ENCODE measurements at places on chromosomes 2 and 18.

- no peak overlapping the region for H3K4me3 ChIP-seq
- DNase-seq, result no peak
- H3K27me3 ChIP-seq, result no peaks in the 10 kb centered on the region
- H3K27ac ChIP-seq, result no peak overlapping the region
Observed at GRCh38 chr2:147214914-147215313, 629.9 kb upstream of the ACVR2A start.

GRCh38 chr2:101047075-101047766 is 45.1 kb downstream of the RPL31 start:
- H3K27ac ChIP-seq, result no peak overlapping the region
- H3K4me1 ChIP-seq, result peaks cover 22% of the 10 kb centered on the region
- H3K36me3 ChIP-seq, result no peaks in the 10 kb centered on the region

DNA sequence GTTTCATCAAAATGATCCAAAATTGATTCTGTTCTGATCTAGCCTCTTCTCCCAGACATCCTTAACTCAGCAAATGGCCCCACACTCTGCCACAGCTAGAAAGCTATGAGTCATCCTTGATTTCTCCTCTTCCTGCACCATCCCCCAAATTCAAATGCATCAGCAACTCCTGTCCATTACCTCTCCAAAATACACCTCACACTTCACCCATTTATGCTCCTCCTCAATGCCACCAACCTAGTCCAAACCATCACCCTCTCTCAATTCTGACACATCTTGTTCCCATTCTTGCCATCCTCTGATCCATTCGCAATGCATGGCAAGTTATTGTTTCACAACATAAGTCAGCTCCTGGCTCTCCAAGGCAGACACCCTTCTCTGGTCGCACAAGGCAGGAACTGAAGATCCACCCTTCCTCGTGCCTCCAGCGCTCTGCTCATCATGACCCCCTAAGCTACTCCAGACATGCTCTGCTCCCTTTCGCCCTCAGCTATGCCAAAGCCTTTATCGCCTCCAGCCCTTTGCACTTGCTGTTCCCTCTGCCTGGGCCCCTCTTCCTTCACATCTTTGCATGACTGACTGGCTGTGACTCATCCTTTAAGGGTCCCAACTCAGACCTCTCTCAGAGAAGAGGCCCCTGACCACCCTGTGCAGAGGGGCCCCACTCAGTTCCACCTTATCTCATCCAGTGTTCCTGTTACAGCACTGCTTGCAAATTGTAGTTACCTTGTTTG is 83.6 kb downstream of the MREG start:
- no peaks in the 10 kb centered on the region for H3K27me3 ChIP-seq
- H3K36me3 ChIP-seq, result no peaks in the 10 kb centered on the region
- H3K27ac ChIP-seq, result no peak overlapping the region
- no peak for DNase-seq
- H3K4me1 ChIP-seq, result no peaks in the 10 kb centered on the region

DNA sequence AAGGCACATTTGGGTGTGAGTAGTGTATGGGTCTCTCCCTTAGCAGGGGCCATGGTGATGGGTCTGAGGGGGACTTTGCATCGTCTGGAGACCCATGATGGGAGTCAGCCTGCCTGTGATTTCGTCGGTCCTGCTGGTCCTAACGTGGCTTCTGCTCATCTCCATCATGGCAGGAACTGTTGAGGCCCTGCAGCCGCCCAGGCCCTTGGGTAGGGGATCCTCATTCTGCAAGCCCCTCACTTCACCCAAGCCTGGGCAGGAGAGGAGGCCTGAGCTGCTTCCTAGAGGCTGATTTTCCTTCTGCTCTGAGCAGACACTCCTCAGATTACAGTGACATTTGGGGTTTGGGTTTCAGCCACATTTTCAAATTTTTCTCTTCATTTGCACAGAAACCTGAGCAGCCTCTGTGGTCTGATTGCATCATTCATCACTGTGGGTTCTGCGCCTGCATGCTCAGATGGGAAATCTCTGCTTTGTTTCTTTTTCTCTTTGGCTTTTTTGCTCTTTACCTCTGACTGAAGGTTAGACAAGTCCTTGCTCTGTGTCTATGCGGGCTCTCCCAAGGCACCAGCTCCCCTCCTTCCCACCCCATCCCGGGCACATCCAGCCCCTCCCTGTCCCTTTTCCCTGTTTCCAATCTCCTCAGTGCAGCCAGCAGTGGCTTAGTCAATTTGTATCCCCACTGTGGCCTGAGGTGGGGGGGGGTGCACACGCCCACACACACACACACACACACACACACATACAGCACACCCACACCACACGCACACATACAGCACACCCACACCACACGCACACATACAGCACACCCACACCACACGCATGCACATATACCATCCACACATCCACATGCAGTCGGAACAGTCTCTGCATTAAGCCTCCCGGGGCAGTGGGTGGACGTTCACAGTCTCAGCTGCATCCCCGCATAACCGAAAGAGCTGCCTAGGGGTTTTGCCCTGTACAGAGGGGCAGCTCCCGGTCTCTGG is 305.4 kb upstream of the HS6ST1 start:
- H3K4me1 ChIP-seq, result no peaks in the 10 kb centered on the region
- DNase-seq, result no peak

DNA sequence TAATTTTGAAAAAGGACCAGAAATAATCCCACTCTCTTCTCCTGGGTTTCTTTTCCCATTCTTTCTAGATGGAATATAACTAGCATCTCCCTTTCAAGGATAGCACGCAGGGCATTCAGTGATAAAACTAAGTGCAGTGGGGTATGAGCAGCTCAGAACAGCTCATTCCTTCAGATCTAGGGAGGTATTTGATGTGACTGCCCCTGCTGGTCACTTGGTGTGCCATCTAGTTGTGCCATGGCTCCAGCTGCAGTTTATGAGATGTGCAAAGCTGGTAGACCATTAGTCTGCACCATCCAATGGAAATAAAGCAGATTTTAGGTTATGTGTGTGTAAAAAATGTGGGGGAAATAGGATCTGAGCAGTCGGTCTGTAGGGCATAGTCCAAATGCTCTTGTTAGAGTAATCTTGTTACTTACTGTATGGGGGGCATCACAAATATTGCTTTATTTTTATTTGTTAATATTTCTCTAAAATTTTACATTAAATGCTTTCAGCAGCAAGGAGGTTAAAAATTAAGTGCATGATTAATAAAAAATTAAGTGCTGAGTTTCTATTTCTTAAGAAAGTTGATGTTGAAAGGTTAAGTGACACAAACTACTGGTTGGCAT is 38.9 kb downstream of the CTAGE1 start:
- H3K4me3 ChIP-seq, result no peak overlapping the region
- H3K36me3 ChIP-seq, result no peaks in the 10 kb centered on the region
- no peaks in the 10 kb centered on the region for H3K27me3 ChIP-seq
- DNase-seq, result no peak

DNA sequence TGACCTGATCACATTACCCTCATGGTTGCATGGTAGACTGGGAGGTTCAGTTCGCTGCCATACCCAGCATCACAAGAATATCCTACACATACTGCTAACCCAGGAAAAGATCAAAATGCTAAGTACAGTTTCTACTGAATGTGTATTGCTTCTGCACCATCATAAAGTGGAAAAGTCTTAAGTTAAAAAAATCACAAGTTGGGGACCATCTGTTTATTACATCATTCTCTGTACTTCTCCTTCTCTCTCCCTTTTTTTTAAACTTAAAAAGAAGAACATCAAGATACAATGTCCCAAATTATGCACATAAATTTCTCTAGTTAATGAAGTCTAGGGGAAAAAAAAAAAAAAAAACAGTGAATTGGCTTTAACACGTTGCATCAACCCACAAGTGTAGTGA is 43.3 kb downstream of the NBAS start:
- peaks cover 26% of the 10 kb centered on the region for H3K36me3 ChIP-seq
- no peak for DNase-seq
- H3K4me1 ChIP-seq, result no peaks in the 10 kb centered on the region

- no peak overlapping the region for H3K4me3 ChIP-seq
- H3K27me3 ChIP-seq, result no peaks in the 10 kb centered on the region
- no peak for DNase-seq
- H3K27ac ChIP-seq, result no peak overlapping the region
- H3K36me3 ChIP-seq, result no peaks in the 10 kb centered on the region
Observed at GRCh38 chr18:63189041-63189440, 130.5 kb downstream of the BCL2 start.

DNA sequence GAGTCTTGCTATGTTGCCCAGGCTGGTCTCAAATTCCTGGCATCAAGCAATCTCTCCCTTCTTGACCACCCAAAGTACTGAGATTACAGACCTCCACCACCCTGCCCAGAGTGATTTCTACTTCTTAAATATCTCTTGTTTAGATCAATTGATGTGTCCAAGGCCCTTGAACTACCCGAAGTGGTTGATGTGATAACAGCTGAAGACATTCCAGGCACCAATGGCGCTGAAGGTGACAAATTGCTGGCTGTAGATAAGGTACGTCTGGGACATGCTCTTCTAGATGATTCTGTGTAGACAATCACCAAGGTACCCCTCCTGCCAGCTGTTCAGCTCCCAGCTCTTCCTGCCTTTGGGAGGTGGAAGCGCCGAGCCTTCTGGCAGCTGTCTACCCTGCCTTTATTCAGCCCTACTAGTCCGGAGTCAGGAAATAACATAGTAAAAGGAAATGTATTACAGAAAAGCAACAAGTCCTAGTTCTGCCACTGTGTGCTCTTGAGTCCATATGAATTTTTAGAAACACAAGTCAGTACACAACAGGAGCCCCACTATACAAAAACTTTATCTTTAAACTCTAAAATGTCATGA is 61.3 kb upstream of the BZW1 start:
- H3K27ac ChIP-seq, result no peak overlapping the region
- H3K36me3 ChIP-seq, result no peaks in the 10 kb centered on the region
- no peak overlapping the region for H3K4me3 ChIP-seq
- H3K27me3 ChIP-seq, result no peaks in the 10 kb centered on the region
- H3K4me1 ChIP-seq, result peaks cover 9% of the 10 kb centered on the region
- DNase-seq, result no peak

DNA sequence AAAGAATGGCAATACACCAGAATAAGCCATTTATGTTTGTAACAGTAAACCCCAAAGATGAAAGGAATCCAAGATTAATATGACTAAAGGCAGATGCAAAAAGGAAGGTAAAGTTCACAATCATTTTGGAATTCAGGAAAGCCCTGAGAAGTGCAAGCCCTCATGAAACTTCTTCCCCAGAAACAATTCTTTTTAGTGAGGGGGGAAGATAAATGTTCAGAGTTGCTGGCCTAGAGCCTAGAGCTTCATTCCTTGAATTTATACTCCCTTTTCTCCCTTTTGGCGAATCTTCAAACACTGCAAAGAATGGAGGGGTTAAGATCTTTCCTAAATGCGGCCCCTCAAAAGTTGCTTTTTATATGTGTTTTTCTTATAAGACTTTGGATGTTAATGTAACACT is 368.8 kb downstream of the MEIS1 start:
- DNase-seq, result no peak
- peak overlapping the region; percentile 2 for H3K27ac ChIP-seq
- no peaks in the 10 kb centered on the region for H3K4me1 ChIP-seq
- no peaks in the 10 kb centered on the region for H3K36me3 ChIP-seq
- no peak overlapping the region for H3K4me3 ChIP-seq

GRCh38 chr2:28437918-28438317 is 45.3 kb downstream of the FOSL2 start:
- H3K27ac ChIP-seq, result peak overlapping the region; percentile 86
- no peak for DNase-seq

- no peak overlapping the region for H3K4me3 ChIP-seq
- no peaks in the 10 kb centered on the region for H3K27me3 ChIP-seq
- DNase-seq, result no peak
- H3K36me3 ChIP-seq, result no peaks in the 10 kb centered on the region
- no peak overlapping the region for H3K27ac ChIP-seq
Observed at GRCh38 chr2:206840999-206841398, 75.6 kb downstream of the FASTKD2 start.

DNA sequence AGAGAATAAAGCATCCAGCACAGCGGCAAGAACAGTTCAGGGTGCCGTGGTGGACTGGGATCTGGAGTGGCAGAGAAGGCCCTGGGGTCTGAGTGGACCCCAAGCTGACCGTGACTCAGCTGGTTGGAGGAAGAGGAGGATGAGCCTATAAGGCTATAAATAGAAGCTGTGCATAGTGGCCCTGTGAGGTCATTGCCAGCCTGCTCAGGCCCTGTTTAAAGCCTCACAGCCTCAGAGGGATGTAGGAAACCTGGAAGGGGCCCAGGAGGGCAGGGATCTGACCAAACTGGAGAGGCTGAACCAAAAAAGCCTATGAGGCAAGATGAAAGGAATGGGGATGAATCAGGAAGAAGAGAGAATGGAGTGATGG is 11.3 kb upstream of the DES start:
- H3K36me3 ChIP-seq, result no peaks in the 10 kb centered on the region
- peak overlapping the region; percentile 82 for H3K27ac ChIP-seq
- H3K27me3 ChIP-seq, result no peaks in the 10 kb centered on the region
- DNase-seq, result no peak

- H3K27ac ChIP-seq, result peak overlapping the region; percentile 63
- no peak overlapping the region for H3K4me3 ChIP-seq
- H3K27me3 ChIP-seq, result no peaks in the 10 kb centered on the region
Observed at GRCh38 chr2:205858881-205859441, 176.7 kb downstream of the NRP2 start.

DNA sequence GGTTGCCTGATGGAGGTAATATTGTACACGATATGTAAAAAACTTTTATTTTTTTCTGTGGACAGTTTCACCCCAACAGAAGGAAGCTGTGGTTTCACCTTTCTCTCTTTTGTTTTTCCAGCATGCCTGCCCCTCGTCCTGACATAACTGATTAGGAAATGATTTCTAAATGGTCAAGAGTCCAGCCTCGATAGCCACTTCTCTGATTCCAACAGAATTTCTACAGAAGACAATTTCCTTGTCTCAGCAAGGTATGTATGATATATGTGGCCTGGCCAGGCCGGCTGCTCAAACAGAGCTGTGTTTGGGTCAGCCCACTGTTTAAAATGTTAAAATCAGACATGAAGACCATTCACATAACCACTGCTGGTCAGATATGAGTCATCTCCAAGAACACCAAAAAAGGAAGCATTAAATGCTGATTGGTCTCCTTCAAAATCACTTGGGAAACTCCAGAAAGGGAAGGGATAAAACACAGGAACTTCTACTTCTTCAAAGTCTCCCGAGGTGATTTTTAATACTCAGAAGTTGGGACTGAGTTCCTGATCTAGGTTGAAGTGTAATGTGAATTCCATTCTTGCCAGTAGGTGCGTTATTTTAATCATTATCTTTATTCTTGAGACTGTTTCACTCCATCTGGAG is 22.3 kb downstream of the ATP8B1 start:
- no peak overlapping the region for H3K4me3 ChIP-seq
- no peak for DNase-seq
- H3K27me3 ChIP-seq, result no peaks in the 10 kb centered on the region
- peak overlapping the region; percentile 79 for H3K27ac ChIP-seq
- H3K36me3 ChIP-seq, result no peaks in the 10 kb centered on the region
- peaks cover 83% of the 10 kb centered on the region for H3K4me1 ChIP-seq

DNA sequence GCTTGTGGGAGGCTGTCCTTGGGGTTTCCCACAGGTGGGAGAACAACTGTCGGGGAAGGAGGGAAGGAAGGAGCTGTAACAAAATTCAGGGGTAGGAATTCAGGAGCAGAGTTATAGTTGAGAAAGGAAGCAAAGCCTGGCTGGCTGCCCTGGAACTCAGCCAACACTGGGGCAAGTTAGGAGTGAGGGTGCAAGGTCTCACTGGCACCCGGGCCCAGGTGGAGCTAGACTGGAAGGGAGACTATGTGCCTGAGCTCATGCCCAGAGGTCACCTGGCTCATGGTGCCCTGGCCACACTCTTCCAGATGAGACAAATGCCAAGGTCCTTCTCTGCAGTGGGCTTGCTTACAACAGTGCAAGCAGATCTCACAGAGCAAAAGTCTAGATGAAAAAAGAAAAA is 75.6 kb upstream of the ARHGAP28 start:
- H3K27ac ChIP-seq, result no peak overlapping the region
- H3K36me3 ChIP-seq, result no peaks in the 10 kb centered on the region
- H3K4me3 ChIP-seq, result no peak overlapping the region
- no peaks in the 10 kb centered on the region for H3K27me3 ChIP-seq
